NCI-H1417 treated with DMSO at 0.1 percent for 48 hours (cell line): ENCODE measurements at places on chromosomes 4 and X.

DNA sequence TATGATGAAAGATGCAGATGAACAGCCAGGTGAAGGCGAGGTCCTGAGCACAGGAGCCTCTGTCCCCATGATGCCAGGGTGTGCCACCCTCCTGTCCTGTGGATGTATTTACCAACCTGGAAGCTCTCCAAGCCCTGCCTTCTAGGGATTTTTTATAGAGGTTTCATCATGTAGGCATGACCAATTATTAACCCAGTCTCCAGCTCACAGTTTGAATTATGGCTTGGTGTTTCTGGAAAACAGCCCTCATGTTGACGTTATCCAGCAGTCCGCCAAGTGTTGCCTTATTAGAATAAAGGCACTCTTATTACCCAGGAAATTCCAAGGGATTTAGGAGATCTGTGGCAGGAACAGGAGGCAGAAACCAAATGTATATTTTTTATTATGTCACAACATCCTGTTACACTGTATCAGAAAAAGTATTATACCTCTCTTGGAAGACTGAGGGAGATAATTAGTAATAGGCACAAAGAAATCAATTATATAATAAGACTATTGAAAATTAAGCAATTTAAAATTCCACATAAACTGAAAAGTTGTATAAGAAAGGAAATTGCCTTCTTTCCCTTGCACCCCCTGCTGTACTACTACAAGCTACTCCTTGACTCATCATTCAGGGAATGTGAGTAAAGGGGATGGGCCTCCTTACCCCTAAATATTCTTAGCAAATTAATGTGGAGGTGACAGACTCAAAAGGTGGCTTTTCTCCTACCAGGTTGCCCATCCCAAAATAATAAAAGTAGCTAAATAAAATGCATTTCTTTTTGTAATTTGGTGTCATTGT lies 129.6 kb downstream of the ZNF330 start:
- peak; percentile 10 for DNase-seq

GRCh38 chrX:155968791-155969190 lies 28.7 kb upstream of the IL9R start:
- DNase-seq = no peak

GRCh38 chr4:171532968-171533367 lies 280.2 kb upstream of the GALNTL6 start:
- no peak for DNase-seq

DNA sequence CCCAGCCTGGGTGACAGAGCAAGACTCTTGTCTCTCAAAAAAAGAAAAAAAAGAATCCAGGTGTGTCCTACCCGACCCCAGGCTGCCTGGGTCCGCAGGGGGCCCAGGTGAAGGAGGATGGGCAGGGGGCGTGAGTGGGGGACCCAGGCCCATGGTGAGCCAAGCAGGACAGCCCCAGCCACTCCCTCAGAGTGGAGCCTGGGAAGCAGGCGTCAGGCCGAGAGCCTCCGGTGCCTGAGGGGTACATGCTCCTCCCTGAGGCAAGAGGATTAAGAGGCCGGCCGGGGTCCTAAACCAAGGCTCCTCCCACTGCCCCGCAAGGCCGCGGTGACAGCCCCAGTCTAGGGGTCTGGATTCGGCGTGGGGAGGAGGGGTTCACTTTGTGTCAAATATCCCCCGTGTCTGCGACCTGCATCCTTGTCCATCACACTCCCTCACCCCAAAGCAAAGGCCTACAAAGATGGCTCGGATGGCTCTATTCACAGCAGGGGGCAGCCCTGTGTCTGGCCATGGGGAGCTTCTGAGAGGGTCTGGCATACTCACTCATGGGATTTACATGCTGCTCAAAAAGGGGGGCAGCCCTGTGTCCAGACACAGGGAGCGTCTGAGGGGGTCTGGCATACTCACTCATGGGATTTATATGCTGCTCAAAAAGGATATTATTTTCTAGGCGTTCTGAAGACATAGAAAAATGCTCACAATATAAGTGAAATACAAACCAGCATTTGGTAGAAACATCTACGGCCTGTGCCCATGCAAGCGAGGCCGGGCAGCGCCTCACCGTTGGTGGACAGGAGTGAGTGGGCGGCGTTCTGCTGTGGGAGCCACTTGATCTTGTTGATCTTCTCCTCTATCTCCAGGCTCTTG lies 94.6 kb downstream of the PPP2R2C start:
- DNase-seq = no peak

GRCh38 chr4:79676705-79677104 lies 268.7 kb upstream of the GK2 start:
- DNase-seq = no peak

GRCh38 chrX:137651647-137652046 lies 85.7 kb downstream of the ZIC3 start:
- no peak for DNase-seq

DNA sequence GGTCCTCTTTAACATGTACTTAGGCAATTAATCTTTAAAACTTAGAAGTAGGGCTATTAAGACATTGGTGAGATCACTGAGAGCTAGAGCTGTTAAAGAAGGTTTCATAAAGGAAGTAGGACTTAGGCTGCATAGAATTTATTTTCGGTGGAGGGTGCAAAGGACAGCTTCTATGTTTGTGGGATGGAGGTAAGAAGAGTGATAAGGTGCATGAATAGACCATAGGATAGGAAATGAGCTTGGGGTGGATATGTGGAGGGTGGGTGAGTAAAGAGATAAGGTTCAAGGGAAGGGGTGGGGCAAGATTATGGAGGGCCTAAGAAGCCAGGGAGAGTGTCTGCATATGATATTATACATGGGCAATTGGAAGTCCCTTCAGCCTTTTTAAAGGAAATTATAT lies 15.9 kb downstream of the RTL9 start:
- DNase-seq = no peak
